ENCODE measurements at places on chromosomes 13 and 19.

DNA sequence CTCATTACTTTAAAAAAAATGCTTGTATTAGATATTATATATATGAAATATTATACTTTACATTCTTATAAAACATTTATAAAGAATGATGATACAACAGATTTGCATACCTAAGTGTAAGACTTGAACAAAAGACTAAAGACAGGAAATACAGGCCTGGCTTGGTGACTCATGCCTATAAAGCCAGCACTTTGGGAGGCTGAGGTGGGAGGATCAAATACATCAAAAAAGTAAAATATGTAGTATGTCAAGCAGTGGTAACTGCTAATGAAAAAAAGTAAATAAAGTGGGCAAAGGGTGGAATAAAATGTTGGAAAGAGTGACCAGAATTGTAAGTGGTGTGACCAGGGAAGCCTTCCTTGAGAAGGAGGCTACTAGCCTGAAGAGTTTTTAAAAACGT is 133.7 kb downstream of the GGACT start:
- no peak for DNase-seq

- no peak for DNase-seq
These were observed 102.7 kb downstream of the SLAIN1 start for GRCh38 chr13:77800219-77800618.

DNA sequence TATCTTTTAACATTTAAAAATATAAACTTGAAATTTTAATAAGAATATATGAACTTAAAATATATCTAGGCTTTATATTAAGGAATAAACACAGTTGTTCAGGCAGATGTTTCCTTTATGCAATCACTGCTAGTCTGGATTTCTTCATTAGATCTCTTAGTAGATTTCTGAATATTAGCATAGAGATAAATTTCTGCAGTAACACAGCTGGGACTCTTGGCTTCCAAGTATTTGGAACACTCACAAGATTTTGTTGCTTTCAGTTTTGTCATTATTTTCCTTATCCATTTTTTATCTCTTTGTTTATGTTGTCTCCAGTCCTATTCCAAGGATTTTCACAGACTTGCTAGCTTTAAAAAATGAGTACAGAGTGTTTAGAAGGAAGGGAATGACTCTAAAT is 857.1 kb downstream of the GPC5 start:
- no peak for DNase-seq

GRCh38 chr13:20998649-20999415 is 62.6 kb downstream of the LATS2 start:
- no peak for DNase-seq

DNA sequence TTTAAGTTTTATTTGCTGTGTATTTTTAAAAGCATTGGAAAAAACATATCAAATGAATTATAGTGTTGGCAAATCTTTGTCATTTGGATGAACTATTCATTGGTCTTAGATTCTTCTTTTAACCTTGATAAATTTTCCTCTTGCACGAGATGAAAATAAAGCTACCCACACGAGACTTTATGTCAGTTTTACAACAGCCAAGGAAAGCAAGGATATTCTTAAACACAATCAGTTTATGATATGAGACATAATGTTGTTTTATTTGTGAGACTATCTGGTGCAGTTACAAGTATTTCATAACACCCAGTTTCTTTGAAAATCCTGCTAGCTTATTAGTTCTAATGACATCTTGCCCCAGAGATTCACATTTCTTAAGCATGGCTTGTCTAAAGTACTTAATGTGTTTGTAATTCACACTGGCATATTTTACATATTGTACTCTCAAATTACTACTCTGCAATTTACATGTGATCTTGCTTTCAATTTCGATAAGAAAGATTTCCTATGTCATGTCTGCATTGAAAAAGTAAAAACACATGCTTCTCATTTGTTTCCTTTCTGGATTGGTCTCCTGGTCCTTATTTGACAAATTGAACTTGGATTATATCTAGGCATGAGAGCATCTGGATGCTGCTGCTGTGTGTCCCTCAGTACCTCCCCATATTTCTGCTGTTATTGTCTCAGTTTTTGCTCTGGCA is 955.5 kb upstream of the PCDH9 start:
- no peak for DNase-seq

DNA sequence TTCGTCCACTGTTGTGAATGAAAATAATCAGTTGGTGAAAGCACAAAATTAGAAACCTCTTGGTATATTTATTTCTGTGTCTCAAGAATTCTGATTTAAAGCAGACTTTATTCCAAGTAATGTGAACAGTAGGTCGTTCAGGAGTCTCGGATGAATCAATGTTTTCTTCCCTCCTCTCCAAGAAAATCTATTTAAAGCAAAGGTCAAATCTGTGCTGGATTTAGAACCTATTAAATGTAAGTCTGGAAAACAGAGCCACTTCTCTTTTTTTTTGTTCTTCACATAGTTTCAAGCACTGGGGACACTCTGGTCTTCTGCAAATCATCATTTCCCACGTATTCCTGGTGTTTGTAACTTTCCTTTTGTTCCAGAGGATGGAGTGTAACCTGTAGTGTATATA is 312.7 kb downstream of the ATP8A2 start:
- DNase-seq: no peak

DNA sequence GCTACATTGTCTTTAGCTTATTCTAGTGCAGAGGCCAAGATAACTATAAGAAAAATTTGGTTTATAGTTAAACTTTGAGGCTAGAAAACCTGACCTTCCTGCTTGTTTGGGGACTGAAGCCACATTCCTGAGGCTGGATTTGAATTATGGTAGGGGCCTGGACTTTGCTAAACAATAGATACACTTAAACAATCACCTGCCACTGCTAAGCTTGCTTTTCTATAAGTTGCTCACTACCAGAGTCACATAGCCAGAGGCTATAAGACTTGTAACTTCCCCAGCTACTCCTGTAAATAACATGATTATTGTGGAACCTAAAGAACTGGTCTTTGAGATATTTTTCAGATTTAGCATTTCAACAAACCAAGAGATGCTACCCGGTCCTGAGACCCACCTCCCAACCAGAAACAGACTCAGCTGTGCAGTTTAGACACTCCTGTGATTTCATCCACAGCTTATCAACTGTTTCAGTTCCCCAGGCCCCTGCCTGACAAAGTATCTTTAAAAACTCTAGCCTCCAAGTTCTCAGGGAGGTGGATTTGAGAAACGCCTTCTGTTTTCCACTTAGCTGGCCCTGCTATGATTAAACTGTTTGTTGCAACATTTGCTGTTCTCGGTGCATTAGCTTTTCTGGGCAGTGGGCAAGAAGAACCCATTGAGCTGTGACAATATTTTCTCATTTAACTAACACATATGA is 77.7 kb downstream of the MIPEP start:
- DNase-seq: no peak

- no peak for DNase-seq
These were observed 58.1 kb upstream of the MYCBP2 start for GRCh38 chr13:77384999-77385398.
